ENCODE measurements at places on chromosomes 16 and 17.

- DNase-seq, result no peak
Observed at GRCh38 chr16:67104061-67104460, 5.7 kb upstream of the PHAF1 start.

DNA sequence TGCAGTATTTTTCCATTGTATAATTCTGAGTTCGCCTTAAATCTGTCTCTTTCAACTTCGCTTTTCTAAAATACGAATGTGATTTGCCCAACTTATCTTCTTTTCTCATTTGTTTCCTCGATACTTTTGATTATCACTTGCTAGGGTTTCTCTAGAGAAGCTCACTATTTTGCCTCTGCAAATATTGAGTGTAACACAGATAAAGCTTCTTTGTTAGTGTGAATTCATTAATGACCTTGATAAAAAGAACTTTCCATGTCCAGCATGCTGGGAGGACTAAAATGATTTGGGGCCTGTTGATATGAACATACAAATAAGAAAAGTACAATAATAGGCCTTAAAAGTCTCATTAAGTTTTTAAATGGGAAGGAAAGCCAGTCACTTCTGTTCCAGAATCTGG lies 303.3 kb downstream of the MAP2K6 start:
- no peak for DNase-seq

DNA sequence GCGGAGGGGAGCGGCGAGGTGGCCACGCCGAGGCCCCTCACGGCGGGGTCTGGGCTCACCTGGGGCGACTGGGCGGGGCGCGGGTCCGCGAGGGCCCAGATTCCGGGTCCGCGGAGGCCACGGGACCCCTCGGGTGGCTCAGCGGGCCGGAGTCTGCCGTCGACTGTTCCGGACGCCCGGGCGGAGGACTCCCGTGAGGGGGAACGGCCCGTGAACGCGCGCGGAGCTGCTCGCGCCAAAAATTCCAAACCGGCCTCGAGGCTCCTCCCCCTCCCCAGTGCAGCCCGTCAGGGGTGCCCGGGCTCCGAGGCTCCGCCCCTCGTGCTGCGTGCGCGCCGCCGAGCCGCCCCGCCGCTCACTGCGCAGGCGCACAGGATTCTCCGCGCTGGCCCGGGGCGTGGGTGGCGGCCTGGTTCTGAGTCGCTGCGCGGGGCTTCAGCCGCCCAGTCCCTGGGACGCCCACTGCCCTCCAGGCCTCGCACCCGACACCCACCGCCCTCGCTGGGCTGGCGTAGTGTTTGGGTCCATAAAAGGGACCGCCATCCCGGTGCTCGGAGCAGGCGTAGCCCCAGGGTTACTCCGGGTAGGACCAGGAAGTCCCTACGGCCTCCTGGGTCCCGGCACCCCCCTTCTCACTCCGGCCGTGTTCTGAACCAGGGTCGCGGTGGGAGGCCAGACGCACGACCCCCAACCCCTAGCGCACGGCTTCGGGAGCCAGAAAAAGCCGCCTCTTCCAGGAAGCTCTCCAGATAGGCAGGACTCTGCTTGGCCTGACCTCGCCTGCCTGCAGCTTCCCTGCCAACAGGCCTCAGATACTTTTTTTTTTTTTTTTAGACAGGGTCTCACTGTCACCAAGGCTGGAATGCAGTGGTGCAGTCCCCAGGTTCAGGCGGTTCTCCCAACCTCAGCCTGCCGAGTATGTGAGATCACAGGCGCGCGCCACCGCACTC lies at the start of gene PKMYT1:
PKMYT1 (minus strand) TSS at position 220 of the 950 bp plus-strand sequence. CDS start 789 bp downstream, outside the sequence.
- peak; percentile 94 for DNase-seq

DNA sequence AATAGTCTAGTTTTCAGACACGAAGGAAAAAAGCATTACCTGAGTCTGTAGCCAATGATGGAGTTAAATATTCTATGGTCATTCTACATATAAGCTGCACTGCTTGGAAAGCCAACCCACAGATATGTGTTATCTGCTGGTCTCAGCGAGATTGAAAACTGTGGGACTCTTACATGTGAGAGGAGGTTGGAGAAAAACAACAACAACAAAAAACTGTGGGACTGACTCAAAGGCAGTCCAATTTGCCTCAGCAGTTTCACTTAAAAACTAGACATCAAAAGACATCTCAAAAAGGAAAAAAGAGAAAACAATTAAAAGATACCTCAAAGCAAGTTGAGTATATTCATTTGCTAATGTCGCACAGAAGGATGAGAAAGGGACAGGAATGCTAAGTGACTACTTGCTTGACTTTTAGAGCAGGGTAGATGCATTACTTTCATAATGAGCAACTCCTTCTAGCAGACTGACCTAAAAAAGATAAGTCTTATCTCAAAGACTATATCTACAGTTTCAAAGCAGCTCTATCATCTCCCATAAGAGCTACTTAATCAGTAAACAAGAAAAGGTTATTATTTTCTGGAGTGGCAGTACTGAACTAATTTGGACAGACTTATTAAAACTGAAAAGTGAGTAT lies 35.5 kb upstream of the ITGA2B start:
- DNase-seq, result no peak

DNA sequence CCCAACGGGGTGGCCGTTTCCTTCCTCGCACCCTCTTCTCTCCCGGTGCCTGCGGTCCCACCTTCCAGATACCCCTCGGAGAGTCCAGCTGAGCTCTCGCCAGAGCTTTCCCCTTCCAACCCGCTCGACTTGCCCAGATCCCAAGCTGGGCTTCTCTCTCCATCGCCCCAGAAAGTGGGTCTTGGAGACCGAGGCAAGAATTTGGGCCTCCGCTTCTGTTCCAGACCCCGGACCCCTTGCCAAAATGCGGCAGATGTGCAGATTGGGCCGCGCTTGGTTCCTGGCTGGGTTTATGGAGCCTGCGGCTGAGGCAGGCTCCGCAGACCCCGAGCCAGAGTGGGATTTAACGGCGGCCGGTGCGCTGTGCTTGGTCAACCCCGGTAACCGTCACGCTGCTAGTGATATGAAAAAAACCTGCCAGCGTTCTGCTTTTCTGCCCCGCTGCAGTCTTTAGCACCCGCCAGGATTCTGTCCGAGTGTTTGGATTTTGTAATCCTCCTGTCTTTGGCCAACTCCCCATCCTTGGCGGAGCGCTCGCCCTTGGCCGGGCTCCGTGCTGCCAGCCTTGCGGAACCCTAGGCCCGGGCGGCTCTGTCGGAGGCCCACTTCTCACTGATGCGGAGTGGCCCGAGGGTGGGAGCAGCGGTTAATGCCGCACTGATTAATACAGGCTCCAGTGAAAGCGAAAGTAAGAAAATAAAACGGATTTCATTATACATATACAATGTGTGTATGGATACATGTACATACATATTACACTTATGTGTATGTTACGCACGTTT lies 754 bp upstream of the SLFN11 start:
- peak; percentile 32 for DNase-seq

Data from stimulated activated CD8-positive, alpha-beta memory T cell treated with anti-CD3 and anti-CD28 coated beads, Interleukin-15, amount 100 ng/mL, for 48 hours (primary cell).